ENCODE measurements at places on chromosomes 16 and 17. TPM values are rescaled to one million over a fixed set of nuclear protein-coding genes. Genes with fewer than 3 reads are reported as not detected.

DNA sequence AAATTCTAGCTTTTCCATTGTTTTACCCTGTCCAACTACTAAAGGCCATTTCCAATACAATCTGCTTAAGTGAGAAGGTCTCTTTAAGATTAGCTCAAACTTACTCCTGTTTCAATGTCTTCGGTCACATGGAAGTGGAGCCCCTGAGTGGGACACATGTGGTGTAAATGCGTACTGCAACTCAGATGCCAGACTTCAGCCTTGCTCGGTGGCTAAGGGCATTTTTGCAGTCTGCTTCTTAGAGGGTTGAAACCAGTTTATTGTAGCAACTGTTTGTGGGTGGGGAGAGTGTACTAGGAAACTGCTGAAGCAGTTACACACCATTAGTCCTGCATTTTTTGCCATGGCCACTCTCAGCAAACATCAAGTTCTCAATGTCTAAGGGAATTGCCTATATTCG, 140.6 kb downstream of the PARN start:
- H3K4me1 ChIP-seq = peaks cover 26% of the 10 kb centered on the region
- H3K27ac ChIP-seq = no peak overlapping the region
- H3K27me3 ChIP-seq = no peaks in the 10 kb centered on the region

SLC6A2 gene
- 9.6 TPM for total RNA-seq

DNA sequence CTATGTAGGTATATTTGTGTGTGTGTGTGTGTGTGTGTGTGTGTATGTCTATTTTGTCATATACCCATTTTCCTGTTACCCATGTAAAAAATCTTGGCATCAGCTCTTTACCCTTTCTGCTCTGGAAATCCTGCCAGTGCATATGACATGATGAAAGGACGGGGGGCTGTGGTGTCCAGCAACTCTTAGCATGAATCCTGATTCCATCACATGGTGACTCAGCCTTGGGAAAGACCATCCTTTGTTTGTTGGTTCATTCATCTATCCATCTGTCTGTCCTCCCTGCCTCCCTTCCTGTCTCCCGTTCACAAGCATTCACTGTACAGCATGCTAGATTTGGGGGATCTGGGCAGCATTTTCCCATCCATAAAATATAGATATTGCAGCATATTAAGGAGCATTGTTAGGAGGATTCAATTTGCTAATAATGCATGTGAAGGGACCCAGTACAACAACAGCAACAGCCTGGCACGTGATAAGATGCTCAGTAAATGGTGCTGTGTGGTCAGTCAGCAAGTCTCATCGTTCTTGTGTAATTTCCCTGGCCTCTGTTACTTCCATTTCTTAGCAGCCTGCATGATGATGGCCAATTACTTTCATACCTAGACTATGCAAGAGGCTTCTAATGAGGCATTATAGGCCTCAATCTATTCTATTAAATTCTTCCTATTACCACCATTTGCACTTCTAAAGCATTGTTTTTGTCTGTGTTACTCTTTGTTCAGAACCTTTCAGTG, 191.0 kb downstream of the PRKCA start:
- H3K27me3 ChIP-seq = no peaks in the 10 kb centered on the region
- DNase-seq = no peak
- H3K4me1 ChIP-seq = no peaks in the 10 kb centered on the region
- no peak overlapping the region for H3K27ac ChIP-seq
- H3K4me3 ChIP-seq = no peak overlapping the region

GRCh38 chr16:29824589-29825144, 4.4 kb downstream of the MVP start:
- no peak for DNase-seq
- H3K27ac ChIP-seq = peak overlapping the region; percentile 93
- H3K36me3 ChIP-seq = no peaks in the 10 kb centered on the region
- no peak overlapping the region for H3K4me3 ChIP-seq

- no peaks in the 10 kb centered on the region for H3K36me3 ChIP-seq
- no peaks in the 10 kb centered on the region for H3K27me3 ChIP-seq
- H3K4me1 ChIP-seq = no peaks in the 10 kb centered on the region
- no peak for DNase-seq
- no peak overlapping the region for H3K4me3 ChIP-seq
- H3K27ac ChIP-seq = no peak overlapping the region
Measured at GRCh38 chr17:54111576-54111975, 288.8 kb downstream of the KIF2B start.

Measured in vagina (tissue), 2 donors.